Stimulated activated CD4-positive, alpha-beta T cell treated with anti-CD3 and anti-CD28 coated beads, Interleukin-15, amount 100 ng/mL, for 1 hour (primary cell): ENCODE measurements at places on chromosomes 5 and 9.

GRCh38 chr5:2886531-2886930 lies 135.1 kb upstream of the IRX2 start:
- DNase-seq: no peak

DNA sequence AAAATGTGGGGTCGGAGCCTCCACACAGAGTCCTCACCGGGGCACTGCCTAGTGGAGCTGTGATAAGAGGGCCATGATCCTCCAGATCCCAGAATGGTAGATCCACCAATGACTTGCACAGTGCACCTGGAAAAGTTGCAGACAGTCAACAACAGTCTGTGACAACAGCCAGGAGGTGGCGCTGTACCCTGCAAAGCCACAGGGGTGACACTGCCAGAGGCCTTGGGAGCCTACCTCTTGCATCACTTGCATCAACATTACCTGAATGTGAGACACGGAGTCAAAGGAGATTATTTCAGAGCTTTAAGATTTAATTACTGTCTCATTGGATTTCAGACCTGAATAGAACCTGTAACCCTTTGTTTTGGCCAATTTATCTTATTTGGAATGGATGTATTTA lies 614.1 kb upstream of the CDH9 start:
- DNase-seq: no peak

GRCh38 chr9:105679257-105680022 lies 14.9 kb upstream of the TMEM38B start:
- DNase-seq: no peak

DNA sequence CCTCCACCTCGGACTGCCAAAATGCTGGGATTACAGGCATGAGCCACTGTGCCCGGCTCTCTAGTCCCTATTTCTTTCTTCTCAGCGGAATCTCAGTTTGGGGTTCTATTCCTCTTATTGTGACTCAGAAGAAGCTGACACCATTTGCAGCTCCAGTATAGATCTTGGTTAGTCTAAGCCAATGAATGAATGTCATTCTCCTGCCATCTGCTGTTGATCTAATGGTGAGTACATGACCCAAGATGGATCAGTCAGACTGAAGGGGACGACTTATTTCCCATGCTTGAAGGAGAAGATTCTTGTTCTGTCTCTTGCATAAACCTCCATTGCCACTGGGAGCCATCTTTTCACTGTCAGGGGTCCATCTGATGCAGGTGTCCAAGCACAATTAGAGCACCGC lies 76.0 kb upstream of the KLF9 start:
- no peak for DNase-seq

DNA sequence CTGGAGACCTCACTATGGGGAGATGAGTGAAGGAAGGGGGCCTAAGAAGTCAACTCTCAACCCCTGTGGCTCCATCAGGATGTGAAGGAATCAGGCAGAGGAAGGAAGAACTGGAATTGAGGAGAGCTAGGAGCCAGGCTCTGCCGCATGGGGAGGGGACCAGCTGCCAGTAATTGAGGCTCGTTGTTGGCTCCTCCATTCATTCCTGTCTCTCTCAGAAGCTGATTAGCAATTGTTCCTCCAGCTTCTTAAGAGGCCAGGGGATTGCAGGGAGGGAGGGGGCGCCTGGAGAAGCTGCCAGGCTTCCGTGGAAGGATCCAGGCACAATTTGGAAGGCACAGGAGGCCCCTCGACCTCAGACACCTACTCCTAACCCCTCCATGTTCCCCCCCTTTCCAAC lies 20.5 kb upstream of the TTLL11 start:
- DNase-seq: no peak

DNA sequence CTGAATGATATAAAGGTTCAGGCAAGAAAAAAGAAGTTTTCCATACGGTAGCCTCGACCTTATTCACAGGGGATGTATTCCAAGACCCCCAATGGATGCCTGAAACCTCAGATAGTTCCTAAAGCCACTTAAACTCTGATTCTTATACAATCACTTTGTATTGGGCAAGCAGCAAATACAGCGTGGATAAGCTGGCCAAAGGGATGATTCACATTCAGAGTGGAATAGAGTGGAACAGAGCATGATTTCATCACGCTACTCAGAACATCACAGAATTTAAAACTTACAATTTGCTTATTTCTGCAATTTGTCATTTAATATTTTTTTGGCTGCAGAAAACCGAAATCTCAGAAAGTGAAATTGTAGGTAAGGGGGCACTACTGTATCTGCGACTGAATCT lies 40.5 kb upstream of the CDH18 start:
- no peak for DNase-seq

DNA sequence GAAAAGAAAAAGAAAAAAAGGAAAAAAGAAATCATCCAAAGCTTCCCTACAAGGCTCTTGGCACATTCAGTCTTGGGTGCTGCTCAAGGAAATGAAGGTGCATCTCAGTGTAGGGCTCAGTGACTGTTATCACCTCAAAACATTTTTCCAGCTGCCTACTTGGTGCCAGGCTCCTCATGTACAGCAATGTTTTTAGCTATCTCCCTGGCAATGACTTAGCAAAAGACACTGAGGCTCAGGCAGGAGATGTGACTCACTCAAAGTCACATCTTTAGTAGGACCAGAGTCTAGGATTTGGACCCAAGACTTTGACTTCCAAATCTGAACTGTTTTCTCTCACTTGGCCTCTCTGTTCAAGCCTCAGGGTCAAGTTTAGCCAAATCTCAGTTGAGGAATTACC lies 264.2 kb downstream of the CRB2 start:
- DNase-seq: no peak

DNA sequence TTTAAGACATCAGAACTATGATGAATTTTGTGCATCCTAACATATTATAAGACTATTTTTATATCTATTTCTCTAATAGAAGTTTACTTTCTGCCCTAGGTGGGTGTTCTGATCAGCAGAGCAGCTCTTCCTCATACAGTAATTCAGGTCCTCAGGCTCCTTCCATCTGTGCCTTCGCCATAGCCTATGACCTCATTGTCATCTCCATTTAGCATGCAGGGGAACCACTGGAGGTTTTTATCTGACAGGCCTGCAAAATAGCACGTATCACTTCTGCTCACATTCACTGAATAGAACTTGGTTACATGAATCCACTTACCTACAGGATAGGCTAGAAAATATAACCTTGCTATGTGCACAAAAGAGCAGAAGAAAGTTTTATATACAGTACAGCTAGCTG lies 159.4 kb upstream of the CCNH start:
- DNase-seq: no peak

DNA sequence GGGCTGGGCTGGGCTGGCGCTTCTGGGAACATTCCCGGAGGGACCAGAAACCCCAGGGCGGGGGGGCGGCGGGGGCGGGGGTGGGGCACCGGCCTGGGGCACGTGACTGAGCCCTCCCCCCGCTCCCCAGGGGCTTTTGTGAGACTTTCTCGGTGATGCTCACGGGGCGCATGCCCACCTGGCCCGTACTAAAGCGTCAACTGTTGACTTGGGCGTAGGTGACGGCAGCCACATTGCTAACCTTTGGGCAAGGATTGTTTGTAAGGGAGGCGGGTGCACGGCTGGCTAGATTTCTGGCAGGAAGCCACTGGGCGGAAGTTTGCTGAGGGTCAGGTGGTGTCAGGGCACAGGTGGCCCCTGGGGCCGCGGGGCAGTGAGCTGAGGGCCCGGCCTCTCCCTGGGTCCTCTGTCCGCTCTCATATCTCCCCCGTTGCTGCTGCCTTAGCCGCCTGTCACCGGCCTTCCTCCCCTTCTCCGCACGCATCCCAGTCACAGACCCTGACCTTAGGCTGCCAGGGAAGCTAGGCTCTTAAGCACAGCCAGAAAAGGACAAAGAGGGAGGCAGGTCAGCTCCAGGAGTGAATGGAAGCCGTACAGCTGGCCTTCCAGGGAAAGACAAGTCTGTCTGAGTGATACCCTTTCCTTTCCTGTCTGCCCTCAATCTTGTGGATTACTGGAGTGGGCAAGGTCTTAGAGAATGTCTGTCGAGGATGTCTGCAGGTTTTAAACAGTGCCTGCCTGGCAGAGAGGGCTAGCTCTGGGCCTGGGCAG lies 812 bp downstream of the CACFD1 start:
- no peak for DNase-seq

DNA sequence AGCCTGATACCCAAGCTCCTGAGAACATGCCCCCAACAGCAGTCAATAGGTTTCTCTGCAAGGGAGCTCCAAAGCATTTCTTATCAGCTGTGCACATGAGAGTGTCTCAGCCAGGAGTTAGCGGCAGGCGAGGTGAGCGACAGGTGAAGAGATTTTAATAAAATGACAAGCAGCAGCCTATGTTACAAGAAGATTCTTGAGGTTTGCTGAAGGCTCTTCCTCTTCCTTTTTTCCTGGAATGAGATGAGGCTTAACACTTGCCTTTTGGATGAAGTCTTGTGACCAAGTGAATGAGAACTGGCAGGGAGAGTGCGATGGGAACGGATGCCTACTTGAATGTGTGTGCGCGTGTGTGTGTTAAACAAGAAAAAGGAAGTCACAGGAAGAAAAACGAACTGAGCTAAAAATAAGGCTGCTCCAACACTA lies 76.1 kb downstream of the SHB start:
- DNase-seq: no peak

- no peak for DNase-seq
These were observed 22.2 kb upstream of the ASS1 start for GRCh38 chr9:130422546-130422945.

GRCh38 chr5:176653401-176654385 lies 6.4 kb downstream of the TSPAN17 start:
- DNase-seq: no peak

GRCh38 chr9:128823903-128824406 lies 5.6 kb downstream of the SPOUT1 start:
- DNase-seq: no peak

GRCh38 chr9:92308893-92309292 lies 15.4 kb upstream of the IARS1 start:
- DNase-seq: no peak

- DNase-seq: no peak
These were observed 127.7 kb downstream of the CPLANE1 start for GRCh38 chr5:37121465-37121864.

- no peak for DNase-seq
These were observed 355.3 kb downstream of the ZSWIM6 start for GRCh38 chr5:61687371-61687770.

GRCh38 chr5:101112645-101113044 lies 209.6 kb upstream of the ST8SIA4 start:
- no peak for DNase-seq

- DNase-seq: no peak
These were observed 478.5 kb downstream of the RASEF start for GRCh38 chr9:82584349-82584863.

GRCh38 chr9:127841087-127841835 lies 13.2 kb downstream of the ENG start:
- no peak for DNase-seq

DNA sequence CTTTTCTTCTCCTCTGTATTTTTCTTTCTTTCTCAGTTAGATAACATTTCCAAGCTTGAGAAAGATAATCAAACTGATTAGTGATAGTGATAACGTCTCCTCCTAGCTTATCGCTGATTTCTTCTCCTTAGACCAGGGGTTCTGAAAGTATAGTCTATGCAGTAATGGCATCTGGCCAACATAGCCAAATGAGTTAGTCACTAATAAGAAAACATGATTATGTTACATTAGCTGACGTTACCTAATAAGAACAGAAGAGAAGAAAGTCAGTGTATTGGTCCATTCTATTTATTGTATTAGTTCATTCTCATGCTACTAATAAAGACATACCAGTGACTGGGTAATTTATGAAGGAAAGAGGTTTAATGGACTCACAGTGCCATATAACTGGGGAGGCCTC lies 111.2 kb downstream of the STRBP start:
- no peak for DNase-seq

DNA sequence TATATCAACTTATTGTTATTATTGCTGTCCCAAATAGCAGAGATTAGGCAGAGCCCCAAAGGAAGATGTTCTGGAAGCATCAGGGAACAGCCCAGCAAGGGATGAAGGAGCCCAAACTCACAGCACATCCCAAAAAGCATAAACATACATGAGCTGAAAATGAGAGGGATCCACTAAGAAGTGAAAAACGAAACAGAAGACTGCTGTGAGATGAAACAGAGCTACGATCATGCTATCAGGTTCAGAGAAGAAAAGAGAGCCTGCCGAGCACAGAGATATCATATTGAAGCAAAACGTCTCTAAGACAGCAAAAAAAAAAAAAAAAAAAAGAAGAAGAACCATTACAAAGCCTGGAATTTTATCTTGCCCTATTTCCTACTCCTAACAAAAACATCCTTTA lies 127.3 kb downstream of the ZNF608 start:
- no peak for DNase-seq

DNA sequence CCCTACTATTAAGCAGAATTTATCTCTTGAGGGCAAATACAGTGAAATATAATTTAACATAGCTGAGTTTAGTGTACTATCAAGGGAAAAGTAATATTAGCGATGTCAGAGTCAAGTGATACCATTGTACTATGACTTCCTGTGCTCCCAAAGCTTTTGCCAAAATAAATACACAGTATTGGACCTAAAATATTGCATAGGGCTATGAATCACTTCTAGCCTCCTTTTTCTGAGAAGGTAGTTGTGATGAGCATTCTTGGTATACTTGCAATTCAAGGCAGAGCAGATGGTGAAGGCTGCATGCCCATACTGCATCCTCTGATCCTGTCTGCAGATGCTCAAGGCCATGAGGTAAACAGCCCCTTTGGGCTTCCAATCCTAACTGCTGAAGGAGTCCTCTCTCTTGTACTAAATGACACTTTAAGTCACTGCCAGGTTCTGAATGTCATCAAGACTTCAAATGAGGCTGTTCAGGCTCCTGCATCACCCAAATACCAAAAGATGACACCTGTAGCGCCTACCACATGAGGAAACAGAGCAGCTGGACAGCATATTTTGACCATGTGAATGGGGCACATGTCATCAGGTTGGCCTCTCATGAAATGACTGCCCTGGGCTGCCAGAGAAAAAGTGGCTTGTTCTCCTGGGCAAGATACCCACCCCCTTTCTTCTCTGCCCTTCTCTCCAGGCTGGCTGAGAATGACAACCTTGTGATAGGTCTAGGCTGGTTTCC lies 29.7 kb upstream of the PPP2CA start:
- DNase-seq: no peak

- DNase-seq: no peak
These were observed 126.9 kb downstream of the TLE1 start for GRCh38 chr9:81562231-81563019.

DNA sequence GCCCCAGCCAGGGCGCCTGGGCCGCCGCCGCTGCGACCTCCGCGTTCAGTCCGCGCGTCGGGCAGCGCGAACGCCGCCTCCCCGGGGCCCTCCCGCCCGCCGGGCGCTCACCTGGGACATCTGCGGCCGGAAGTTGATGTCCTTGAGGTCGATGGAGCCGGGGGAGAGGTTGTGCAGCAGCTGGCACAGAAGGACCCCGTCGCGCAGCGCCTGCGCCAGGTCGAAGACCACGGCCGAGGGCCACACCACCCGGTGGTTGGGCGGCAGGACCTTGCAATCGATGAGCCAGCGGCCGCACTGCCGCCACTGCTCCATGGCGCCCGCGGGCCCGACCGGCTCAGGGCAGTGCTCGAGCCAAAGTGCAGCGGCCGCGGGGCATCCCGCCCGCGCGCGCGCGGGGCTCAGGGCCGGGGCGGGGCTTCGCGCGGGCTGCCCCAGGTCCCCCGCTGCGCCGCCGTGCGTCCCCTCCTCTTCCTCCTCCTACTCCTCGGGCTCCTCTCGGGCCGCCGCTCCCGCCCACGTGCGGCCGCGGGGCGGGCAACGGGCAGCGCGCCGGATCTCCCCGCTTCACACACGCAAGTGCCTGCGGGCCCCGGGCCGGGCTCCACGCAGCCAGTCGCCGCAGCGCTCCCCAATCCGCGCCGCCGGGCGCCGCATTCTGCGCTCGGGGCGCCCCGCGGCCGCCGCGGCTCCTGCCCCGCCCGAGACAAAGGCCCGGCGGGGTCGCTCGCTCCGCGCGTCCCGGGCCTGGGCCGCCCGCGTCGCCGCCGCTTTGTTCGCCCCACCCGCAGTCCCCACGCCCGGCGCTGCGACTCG lies at the start of gene VAV2:
TSS of gene VAV2 (minus strand) at position 361 of the 816 bp plus-strand sequence. CDS start at position 315, 46 bp downstream.
- DNase-seq: no peak
